ENCODE measurements at places on chromosomes 2 and 18.

- no peak for DNase-seq
These were observed 67.7 kb downstream of the CLIP4 start for GRCh38 chr2:29182920-29183319.

DNA sequence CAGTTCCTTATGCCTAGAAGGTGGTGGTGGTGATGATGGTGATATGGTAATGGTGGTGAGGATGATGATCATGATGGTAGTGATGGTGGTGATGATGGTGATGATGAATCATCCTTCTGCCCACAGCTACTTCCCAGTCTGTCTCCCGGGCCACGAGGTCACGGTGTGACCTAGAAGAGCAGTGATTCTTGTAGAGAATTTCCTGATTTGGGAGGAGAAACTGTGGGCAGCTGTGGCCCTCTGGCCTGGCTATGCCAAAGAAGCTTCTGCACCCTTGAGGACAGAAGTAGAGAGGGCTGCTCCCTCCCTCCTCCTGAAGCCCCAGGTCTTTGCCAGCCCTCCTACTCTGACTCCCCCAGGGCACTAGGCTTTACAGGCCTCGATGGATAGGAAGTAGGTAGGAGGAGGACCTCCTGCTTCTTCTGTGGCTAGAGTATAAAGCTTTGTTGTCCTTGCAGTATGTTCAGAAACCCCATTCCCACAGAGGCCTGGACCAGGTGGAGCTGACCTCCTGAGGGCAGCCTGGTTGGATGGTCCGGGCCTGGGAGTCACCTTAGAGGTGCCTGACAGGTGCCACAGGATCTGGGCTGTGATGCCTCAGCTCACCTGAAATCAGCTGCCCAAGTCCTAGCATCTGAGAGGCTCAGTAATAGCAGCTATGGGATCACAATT is 57.9 kb upstream of the EPAS1 start:
- no peak for DNase-seq

- DNase-seq = no peak
These were observed 18.5 kb upstream of the EML6 start for GRCh38 chr2:54704688-54705605.

DNA sequence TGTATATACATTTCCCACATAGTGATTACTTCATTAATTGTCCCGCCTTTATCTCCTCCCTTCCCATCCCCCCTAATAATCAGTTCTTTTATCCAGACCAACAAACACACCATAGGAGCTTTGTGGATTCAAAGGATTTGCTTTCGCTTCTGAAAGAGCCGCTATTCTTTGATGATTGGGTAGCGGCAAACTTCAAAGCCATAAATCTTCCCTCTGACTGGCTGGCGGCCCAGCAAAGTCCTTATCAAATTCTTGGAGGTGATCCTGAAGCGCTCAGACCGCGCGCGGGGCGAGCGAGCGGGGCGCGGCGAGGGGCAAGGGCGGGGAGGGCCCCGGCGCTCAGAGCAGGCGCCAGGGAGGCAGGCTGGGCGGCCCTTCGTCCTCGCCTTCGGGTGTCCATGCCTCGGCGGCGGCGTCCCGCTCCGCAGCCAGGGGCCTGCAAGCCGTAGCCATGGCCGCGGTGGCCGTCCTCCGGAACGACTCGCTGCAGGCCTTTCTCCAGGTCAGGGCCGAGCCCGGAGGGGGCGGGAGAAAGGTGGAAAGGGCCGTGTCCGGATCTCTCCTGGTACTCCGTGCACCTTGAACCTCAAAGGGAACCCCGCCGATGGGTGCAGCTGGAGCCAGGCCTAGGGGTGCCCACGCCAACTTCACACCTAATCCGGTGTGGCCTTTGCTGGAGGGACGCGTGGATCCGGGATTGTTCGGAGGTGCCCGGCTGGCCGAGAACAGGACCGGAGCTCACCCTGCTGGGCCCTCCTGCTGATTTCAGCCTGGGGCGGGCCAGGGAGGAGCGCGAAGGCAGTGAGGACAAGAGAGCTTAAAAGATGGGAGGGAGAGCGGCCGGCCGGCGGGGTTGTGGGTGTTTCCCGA is at the start of gene SP5:
SP5 (plus strand) TSS at position 276 of the 870 bp plus-strand sequence; CDS start at position 452, 176 bp downstream.
- no peak for DNase-seq

DNA sequence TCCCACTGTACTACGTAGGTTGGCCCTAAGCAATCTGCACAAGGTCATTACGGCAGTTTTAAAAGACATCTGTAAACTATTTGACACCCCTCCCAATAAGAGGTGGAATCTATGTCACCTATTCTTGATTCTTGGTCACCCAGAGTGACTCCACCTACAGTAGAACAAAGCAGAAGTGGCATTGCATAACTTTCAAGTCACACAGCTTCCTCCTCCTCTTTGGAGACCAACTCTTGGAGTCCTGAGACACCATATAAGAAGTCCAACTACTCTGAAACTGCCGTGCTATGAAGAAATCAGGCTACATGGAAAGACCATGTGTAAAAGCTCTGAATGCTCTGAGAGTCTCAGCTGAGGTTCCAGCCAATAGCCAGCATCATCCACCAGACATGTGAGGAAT is 253.5 kb upstream of the CDH20 start:
- DNase-seq = no peak

GRCh38 chr2:143176606-143177005 is 47.4 kb downstream of the ARHGAP15 start:
- no peak for DNase-seq

DNA sequence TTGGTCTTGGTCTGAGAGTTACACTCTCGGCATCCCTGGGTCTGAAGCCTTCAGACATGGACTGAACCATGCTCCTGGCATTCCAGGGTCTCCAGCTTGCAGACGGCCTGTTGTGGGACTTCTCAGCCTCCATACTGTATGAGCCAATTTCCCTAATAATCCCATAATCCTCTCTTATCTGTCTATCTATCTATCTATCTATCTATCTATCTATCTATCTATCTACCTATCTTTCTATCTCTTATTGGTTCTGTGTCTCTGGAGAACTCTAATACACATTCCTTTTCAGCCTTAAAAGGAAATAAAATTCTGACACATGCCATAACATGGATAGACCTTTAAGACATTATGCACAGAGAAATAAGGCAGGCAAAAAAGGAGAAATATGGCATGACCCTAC is 24.4 kb downstream of the SLC39A6 start:
- no peak for DNase-seq

DNA sequence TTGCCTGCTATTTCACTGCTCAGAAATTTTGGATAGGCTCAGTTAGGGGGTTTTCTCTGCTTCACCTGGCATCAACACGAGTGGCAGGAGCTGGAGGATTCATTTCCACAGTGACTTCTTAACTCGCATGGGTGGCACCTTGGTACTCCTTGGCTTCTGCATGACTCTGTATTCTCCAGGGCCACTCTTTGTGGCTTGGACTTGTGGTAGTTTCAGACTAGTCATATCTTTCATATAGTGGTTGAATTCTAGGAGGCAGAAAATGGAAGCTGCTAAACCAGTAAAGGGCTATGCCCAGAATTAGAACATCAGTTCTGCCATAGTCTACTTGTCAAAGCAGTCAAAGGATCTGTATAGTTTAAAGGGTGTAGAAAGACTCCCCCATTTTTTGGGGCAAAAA is 6.8 kb downstream of the MAIP1 start:
- DNase-seq = no peak

DNA sequence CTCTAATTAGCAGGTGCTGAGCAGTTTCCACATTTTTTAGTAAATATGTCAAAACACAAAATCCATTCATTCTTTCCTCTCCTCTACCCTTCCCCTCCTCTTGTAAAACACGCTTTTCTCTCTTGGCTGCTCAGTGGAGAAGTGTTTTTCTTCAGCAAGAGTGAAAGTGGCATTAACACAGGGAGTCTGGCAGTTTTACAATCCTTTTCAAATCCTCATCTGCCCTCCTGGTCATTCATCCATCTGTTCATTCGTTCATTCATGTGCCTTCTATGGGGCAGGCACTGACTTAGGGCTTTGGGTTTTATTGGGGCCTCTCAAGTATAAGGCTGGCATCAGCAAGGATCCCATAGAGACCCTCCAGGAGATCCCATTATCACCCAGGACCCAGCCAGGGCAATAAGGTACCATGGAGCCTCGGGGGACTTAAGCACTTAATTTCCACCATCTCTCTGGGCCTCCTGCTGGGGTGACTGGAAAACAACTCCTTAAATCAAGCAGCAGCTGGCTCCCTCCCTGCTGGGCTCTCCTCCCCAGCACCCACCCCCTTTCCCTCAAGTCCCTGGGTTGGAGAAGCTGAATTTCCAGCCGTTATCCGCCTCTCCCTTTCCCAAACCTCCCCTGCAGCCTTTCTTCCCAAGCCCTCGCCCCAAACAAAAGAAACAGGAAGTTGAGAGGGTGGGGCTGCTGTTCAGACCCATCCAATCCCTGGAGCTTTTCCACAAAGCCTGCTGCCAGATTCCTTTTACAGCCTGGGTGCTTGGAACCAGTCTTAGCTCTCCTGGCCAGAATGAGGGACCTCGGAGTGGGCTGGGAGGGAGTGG is 32.6 kb downstream of the MARCHF4 start:
- DNase-seq = no peak

GRCh38 chr2:2703172-2703571 is 372.1 kb upstream of the MYT1L start:
- DNase-seq = no peak

- peak; percentile 70 for DNase-seq
These were observed 35.5 kb upstream of the PELI1 start for GRCh38 chr2:64179582-64180321.

GRCh38 chr2:9547262-9547991 is 8.2 kb downstream of the ADAM17 start:
- DNase-seq = no peak

DNA sequence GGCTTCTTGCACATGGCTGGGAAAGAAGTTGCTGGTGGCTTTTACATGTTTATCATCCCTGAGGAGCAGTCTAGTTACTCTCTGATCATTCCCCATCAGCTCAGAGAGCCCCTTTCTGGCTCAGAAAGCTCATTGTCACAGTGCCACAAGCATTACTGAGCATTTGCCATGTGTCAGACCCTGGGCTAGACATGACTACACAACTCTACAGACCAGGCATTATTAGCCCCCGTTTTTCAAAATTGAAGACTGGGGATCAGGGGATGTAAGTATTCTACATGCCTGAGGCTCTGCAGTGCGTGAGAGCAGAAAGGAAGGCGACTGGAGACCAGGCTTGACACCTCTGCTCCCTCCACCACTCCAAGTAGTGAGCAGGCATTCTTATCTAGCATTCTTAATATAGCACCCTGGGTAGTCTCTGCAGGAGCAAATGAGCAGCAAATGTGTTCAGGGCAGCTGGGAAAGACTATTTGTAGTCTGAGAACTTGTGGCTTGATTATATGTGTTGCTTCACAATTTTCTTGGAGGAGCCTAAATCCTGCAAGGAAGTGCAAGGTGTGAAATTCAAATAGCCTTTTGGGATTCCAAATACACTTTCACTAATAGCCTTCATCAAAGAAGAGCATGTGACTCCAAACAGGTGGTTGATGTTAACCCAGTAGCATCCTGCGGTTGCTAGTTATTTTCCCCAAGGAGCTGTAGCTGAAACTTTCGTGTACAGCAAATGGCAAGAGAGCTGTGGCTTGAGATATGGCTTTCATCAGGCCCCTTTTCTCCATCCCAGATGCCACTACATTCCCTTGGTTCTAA is 143.2 kb downstream of the DDX1 start:
- DNase-seq = no peak

DNA sequence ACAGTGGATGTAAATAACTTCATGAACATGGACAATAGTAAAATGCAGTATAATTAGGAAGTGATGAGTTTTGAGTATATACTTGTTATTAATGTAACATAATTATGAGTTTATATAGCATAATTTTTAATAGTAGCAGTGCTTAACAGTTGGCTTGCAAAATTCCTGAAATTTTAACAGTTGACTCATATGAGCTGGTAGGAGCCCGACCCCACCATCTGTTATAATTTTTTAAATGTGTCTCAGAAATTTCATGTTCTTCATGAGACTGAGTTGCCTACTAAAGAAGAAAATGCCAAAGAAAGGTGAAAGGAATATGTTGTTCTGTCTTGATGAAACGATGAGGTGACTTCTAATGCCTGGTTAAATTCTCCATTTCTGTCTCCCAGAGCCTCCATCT is 62.6 kb downstream of the ITGB1BP1 start:
- no peak for DNase-seq

GRCh38 chr2:133653056-133653455 is 84.8 kb upstream of the NCKAP5 start:
- no peak for DNase-seq

GRCh38 chr18:25239581-25240419 is 112.2 kb downstream of the ZNF521 start:
- no peak for DNase-seq

- no peak for DNase-seq
These were observed 253.3 kb upstream of the TANK start for GRCh38 chr2:160906878-160907277.

DNA sequence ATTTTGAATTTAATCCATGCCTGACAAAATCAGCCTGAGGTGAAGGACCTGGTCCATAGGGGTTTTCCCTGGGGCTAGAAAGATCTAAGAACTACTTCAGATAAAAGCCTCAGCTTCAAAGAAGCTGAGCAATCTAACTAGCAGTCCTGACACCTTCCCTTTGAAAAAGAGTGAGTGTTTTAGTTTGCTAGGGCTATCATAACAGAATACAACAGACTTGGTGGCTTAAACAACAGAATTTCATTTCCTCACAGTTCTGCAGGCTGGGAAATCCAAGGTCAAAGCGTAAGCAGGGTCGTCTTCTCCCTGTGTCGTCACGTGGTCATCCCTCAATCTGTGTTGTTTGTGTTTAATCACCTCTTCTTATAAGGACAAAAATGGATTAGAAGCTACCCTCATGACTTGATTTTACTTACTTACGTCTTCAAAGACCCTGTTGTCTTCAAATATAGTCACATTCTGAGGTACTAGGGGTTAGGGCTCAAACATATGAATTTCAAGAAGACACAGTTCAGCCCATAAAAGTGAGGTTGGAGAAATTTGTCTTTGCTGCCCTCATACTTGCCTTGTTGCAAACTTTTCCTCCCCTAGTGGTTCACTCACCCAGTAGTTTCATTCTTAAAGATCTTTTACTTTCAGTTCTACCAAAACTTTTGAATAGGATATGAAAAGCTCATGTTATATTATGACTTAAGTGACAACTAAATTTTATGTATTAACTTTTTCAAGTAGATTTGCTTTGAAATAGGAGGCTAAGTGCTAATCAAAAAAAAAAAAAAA is 673.8 kb downstream of the ARHGAP15 start:
- DNase-seq = peak; percentile 37

DNA sequence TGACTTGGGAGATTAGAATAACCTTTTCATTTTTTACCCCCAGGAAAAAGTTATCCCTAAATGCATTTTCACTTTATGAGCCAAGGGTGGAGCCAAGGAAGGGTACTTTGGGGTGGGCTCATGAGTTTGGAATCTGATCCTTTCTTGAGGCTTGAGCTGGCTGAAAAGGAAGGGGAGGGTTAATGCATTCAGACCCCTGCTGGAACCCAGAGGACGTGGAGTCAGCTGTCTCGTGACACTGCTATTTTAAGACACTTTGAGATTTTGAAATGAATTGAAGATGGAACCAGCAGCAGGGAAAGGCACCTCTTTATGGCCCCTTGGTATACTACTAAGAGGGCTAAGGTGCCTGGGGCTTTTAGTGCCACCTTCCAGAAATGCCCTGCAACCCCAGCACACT is 90.4 kb downstream of the MARCHF4 start:
- DNase-seq = no peak

- no peak for DNase-seq
These were observed 463.1 kb upstream of the DDX18 start for GRCh38 chr2:117351396-117351795.

Data from GM12878 (cell line).